ENCODE measurements at places on chromosomes 11 and 22.

- DNase-seq = no peak
Measured at GRCh38 chr11:35085531-35086165, 53.3 kb upstream of the CD44 start.

DNA sequence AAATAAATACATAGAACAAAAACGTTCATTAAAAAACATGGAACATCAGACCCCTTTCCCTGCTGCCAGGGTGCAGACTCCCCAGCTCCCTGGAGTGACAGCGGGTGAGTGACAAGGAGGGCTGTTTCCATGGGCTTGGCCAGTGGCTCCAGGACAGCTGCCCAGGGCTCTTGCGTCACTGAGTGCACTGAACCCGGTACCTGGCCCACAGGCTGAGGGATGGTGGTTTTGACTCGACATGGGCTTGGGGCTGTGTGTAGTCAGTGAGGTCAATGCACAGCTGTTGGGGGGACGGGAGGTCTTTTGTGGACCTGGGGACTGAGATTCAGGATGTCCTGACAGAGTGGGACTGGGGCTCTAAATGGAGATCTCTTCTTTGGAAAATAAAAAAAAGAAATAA lies 142.1 kb upstream of the B3GAT1 start:
- no peak for DNase-seq

- no peak for DNase-seq
Measured at GRCh38 chr11:113722221-113722620, 16.1 kb upstream of the TMPRSS5 start.

DNA sequence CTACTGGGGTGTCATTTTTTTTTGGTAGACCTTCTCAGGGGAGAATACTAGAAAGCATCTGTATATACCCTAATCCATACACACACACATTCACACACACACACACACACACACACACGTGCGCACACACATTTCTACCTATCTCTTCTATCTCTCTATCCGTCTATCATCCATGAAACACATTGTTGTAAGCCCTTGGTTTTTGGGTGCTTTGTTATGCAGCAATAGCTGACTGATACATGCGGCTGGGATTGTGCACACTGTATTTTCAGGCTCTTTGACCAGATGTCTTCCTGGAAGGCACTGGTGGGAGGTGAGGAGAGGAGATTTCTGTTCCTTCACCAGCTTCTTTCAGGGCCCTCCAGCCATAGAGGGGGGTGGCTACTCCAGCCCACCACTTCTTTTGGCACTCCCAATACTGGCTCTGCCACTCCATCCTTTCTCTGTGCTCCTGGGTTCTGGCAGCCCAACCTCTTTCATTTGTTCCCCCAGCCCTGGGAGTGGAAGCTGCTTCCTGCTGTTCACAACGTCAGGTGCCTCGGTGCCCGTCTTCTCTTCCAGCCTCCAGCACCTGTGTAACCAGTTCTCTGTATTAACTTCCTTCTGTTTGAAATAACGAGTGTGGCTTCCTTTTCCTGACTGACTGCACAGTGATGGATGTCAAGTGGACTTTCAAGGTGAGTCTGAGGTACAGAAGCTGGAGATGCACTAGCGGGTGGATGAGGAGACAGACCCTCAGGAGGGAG lies 12.4 kb upstream of the MUC2 start:
- DNase-seq = no peak

DNA sequence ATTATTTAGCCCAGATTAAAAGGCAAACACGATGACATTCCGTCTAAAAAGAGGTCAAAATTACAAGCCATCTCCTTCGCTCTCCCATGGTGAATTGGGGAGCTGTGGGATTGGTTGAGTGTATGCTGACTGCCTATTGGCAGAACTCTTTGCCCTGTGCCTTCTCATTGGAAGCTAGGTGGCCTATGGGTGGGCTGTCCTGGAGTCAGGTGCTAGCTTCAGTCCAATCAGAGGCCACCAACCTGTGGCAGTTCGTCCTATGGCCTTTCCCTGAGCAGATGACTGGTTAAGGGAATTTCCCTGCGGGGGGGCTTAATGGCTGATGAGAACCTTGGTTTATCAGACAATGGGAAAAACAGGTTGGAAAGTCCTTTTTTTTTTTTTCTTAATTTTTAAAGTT lies 3.2 kb upstream of the MTMR3 start:
- DNase-seq = no peak

DNA sequence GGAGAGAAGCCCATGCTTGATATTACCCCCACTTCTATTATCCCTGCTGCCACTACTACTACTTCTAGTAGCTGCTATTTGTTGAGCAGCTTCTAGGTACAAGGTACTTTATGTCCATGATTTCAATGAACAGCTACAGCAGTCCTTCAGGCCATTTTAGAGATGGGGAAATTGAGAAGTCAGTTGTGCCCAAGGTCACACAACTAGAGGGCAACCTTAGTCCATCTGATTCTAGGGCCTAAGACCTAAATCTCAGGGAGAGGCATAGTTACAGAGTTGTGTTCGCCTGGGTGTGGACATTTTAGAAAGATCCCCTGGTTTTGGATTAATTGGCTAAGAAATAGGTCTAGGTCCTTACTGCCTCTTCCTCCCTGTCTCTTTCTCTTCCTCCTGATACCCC lies 52.3 kb downstream of the MICAL2 start:
- DNase-seq = no peak

GRCh38 chr11:10930972-10931760 lies 73.3 kb upstream of the ZBED5 start:
- peak; percentile 72 for DNase-seq

GRCh38 chr11:12235553-12235946 lies 125.2 kb downstream of the MICAL2 start:
- no peak for DNase-seq

DNA sequence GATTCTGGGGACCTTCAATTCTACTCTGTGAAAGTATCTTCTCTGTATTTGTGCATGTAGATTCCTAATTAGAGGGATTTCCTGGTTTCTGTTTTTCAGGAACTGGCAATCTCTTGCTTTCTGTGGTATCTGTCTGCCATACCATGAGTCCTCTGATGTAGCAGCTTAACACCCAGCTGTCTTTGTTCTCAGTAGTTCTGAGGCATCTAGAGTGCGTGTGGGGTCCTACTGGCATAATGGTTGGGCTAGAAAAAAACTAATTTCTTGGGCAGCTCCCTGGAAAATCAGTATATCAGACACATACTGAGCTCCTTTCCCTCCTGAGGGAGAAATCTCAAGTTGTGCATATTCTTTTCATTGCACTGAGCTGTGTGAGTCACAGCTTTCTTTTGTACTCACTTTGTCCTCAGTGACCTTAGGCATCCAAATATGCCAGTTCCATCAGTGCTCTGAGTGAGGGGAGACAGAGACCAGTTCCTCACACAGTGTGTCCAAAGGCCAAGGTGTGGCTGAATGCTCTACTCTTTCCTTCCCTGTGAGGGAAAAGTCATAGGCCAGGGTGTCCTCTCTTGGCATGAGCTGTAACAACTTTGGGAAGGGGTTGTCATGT lies 35.5 kb upstream of the SLC22A24 start:
- DNase-seq = no peak

GRCh38 chr11:41246399-41246745 lies 213.1 kb downstream of the LRRC4C start:
- DNase-seq = no peak

DNA sequence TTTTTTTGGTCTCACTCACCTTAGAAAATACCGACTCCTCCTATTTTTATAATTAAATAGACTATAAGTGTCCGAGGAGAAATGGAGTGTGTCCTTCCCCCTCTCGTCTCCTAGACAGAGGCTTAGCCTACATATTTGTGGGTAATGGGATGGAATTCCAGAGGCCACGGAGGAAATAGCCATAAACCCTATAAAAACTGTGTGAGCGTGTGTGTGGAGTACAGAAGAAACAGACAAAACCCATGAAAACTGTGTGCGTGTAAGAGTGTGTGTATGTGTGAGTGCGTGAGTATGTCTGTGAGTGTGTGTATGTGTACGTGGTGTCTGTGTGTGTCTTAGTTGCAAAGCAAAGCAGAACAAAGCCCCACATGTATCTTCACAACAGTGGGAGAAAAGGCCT lies 883.5 kb downstream of the OPCML start:
- peak; percentile 47 for DNase-seq

DNA sequence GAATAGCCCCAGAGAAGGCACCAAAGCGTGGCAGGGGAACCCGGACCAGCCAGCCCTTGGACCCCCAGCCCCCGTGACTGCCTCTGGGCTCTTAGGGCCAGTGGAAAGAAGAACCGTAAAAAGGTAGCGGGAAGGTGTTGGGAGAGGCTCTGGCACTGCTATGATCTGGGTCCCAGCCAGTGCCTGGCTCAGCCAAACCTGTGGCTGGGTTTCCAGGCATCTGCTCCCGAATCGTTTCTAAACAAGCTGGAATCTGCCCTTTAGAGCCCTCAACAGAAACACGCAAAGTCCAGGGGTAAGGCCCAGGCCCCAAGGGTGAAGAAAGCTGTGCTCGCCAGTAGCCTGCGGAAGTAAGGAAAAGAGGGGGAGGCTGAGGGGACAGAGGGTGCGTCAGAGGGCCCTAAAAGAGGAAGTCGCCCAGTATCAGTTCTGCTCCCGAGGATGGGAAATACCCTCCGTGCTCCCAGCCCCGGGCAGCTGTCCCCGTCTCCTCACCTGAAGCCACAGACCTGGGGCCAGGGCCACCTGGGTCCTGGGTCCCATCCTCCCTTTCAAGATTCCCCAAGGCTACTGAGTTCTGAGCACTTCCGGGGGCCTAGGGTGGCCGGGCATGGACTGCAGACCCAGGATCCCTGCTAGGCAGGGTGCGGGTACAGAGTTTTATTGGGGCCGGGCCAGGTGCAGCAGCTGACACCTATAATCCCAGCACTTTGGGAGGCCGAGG lies 24.7 kb downstream of the IL10RA start:
- DNase-seq = no peak

DNA sequence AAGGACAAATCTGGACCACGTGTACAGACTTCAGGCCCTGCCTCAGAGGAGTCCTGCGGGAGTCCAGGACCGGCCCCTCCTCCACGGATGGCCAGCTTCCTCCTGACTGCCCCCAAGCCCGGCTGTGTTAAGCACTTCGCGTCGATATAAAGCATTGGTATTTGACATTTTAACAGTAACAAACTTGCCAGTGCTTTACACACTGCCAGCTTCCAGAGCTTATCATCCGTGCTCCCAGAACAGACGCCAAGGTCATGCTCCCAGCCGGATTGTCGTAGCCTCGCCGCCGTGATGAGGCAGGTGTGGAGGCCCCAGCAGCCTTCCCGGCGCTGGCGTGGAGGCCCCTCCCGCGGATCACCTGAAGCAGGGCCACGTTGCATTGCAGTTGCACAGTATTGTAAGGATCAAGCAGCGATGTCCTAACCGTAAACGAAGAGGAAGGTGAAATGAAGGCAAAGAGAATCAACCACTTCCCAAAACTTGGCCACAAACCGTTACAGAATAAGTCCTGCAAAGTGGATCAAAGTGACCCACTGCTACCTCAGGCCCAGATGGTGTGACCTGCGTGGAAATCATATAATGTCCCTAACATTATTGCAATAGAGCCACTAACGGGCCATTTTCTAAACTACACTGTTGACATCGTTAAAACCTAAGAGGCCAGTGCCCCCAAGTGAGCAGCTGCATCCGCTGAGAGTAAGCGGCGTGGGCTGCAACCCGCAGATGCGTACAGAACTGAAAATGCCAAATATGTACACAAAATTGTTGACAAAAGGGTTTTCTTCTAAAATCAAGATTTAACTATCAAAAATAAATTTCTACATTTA lies 51.6 kb downstream of the CERK start:
- DNase-seq = no peak

GRCh38 chr11:114478768-114479167 lies 39.5 kb downstream of the REXO2 start:
- DNase-seq = peak; percentile 8

DNA sequence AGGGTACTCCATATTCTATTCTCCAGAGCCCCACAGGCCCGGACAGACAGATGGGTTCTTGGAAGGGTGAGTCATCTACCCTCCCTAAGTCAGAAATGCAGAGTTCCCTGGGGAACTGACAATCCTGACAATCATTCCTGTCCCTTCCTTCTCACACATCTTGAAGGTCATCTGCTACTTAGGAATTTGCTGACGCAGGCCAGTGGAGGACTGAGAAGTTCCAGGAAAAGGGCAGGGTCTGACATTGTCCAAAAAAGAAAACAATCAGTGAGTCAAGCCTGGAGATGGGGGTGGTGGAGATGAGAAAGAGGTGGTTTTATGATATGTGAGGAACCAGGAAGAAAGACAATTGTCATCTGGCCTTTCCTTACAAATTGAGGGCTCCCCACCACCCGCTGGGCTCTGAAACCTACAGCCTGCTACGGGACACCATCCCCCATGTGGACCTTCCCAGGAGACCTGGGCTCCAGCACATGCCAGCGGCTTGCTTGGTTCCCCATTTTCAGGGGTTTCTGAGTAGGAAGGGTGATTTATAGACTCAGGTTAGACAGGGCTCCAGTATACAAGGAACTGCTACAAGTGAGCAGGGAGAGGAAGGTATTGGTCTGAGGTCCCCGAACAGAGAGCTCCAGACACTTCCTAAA lies 12.9 kb downstream of the CD59 start:
- peak; percentile 90 for DNase-seq

- peak; percentile 0 for DNase-seq
Measured at GRCh38 chr11:24453129-24453718, 43.6 kb upstream of the LUZP2 start.
